H7 (cell line): ENCODE measurements at places on chromosomes 12 and 14. TPM values are rescaled to one million over a fixed set of nuclear protein-coding genes. Genes with fewer than 3 reads are reported as not detected.

SLC41A2 gene
- 1.00 and 1.9 TPM in 2 replicates for total RNA-seq

TAS2R7 gene
- total RNA-seq = not detected in 2 replicates

GALNT4 gene
- 1.7 and 2.1 TPM in 2 replicates for total RNA-seq

RPL10L gene
- total RNA-seq = not detected in 2 replicates

SOAT2 gene
- total RNA-seq = not detected in 2 replicates

TEX52 gene
- not detected in 2 replicates for total RNA-seq

ARMH4 gene
- total RNA-seq = 2.4 and 2.9 TPM in 2 replicates

RGS6 gene
- total RNA-seq = 0.87 and 1.4 TPM in 2 replicates

LIN7A gene
- total RNA-seq = 7.6 and 11.9 TPM in 2 replicates

DTX1 gene
- 1.00 and 2.5 TPM in 2 replicates for total RNA-seq

DDX11 gene
- 81.4 and 95.9 TPM in 2 replicates for total RNA-seq

MYF6 gene
- total RNA-seq = 0.11 TPM in 1 of 2 replicates, not detected in the other

LRFN5 gene
- total RNA-seq = 5.4 and 7.5 TPM in 2 replicates

NRXN3 gene
- 0.80 and 0.89 TPM in 2 replicates for total RNA-seq

PEBP1 gene
- 338 and 372 TPM in 2 replicates for total RNA-seq

NTS gene
- total RNA-seq = 219 and 319 TPM in 2 replicates

LIMA1 gene
- total RNA-seq = 34.0 and 53.2 TPM in 2 replicates

NOVA1 gene
- 4.7 and 6.9 TPM in 2 replicates for total RNA-seq

SMCO2 gene
- not detected in 2 replicates for total RNA-seq

KCNK13 gene
- 0.07 and 0.28 TPM in 2 replicates for total RNA-seq

LRP1-AS gene
- total RNA-seq = not detected in 2 replicates

CLEC7A gene
- 0.07 TPM in 2 replicates for total RNA-seq

PPFIA2 gene
- total RNA-seq = 0.03 TPM in 1 of 2 replicates, not detected in the other

SCN8A gene
- 3.9 and 4.8 TPM in 2 replicates for total RNA-seq

LALBA gene
- not detected in 2 replicates for total RNA-seq

SLC38A4 gene
- total RNA-seq = 0.62 and 1.3 TPM in 2 replicates

TRAF3 gene
- total RNA-seq = 5.5 and 11.5 TPM in 2 replicates

PAX9 gene
- 0.04 TPM in 1 of 2 replicates, not detected in the other for total RNA-seq

GPR135 gene
- total RNA-seq = 0.59 and 0.67 TPM in 2 replicates

CDH24 gene
- total RNA-seq = 9.7 and 12.3 TPM in 2 replicates

GPR162 gene
- 5.4 and 7.0 TPM in 2 replicates for total RNA-seq

ZNF605 gene
- 5.5 and 11.0 TPM in 2 replicates for total RNA-seq

AKAP5 gene
- total RNA-seq = 0.62 and 1.1 TPM in 2 replicates

RDH16 gene
- total RNA-seq = 0.63 and 0.66 TPM in 2 replicates

MED13L gene
- total RNA-seq = 39.7 and 49.3 TPM in 2 replicates

ADIPOR2 gene
- total RNA-seq = 23.0 and 26.5 TPM in 2 replicates

IL22 gene
- total RNA-seq = not detected in 2 replicates

C12orf50 gene
- not detected in 2 replicates for total RNA-seq

KRT1 gene
- total RNA-seq = not detected in 2 replicates

SLC5A8 gene
- total RNA-seq = not detected in 2 replicates

PTCSC3 gene
- not detected in 2 replicates for total RNA-seq

HCAR2 gene
- not detected in 2 replicates for total RNA-seq

PFDN5 gene
- 242 and 304 TPM in 2 replicates for total RNA-seq

TMTC1 gene
- total RNA-seq = 8.8 and 11.6 TPM in 2 replicates

POLE2 gene
- 30.8 and 36.5 TPM in 2 replicates for total RNA-seq

CRY1 gene
- total RNA-seq = 44.0 and 44.9 TPM in 2 replicates

ZNF385A gene
- 2.7 and 3.5 TPM in 2 replicates for total RNA-seq

RHOJ gene
- total RNA-seq = not detected in 2 replicates

CFAP54 gene
- not detected in 2 replicates for total RNA-seq

MRPS35 gene
- total RNA-seq = 83.8 and 96.2 TPM in 2 replicates

TBX5 gene
- not detected in 2 replicates for total RNA-seq

EML1 gene
- 19.1 and 22.8 TPM in 2 replicates for total RNA-seq

AMHR2 gene
- 0.52 and 1.6 TPM in 2 replicates for total RNA-seq

TCTN2 gene
- total RNA-seq = 6.9 and 7.8 TPM in 2 replicates

ACSM4 gene
- total RNA-seq = 1.9 and 10.9 TPM in 2 replicates

PZP gene
- total RNA-seq = not detected in 2 replicates

KLC1 gene
- 123 and 131 TPM in 2 replicates for total RNA-seq

CNPY2 gene
- total RNA-seq = 108 and 129 TPM in 2 replicates

MGP gene
- total RNA-seq = not detected in 2 replicates

TSHR gene
- not detected in 2 replicates for total RNA-seq
